Karpas-422 (cell line): ENCODE measurements at places on chromosomes 7 and 10. TPM values are rescaled to one million over a fixed set of nuclear protein-coding genes. Genes with fewer than 3 reads are reported as not detected.

The PAX4 gene
- not detected in 2 replicates for total RNA-seq

The CHAT gene
- total RNA-seq = not detected in 2 replicates

GRCh38 chr7:31234836-31235605, 105.5 kb downstream of the NEUROD6 start:
- DNase-seq = no peak

DNA sequence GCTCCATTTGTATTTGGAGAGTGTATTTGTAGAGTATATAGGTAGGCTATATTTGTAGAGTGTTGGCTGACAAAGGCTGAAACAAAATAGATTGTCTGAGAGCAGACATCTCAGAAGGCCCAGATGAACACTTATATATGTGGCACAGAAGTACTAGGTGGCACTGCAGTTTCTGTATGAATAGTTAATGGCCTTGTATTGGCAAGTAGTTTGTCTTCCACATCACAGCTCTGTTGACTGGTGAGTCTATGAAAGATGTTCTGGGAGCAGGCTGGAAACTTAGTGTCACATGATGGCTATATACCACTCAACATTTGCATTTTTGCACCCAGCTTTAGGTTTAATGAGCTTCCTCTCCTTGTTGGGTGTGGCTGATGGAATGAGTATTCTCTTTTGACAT, 51.9 kb downstream of the CCNY start:
- no peak for DNase-seq

- no peak for DNase-seq
These were observed 151.9 kb downstream of the UBE2H start for GRCh38 chr7:129800901-129801300.

DNA sequence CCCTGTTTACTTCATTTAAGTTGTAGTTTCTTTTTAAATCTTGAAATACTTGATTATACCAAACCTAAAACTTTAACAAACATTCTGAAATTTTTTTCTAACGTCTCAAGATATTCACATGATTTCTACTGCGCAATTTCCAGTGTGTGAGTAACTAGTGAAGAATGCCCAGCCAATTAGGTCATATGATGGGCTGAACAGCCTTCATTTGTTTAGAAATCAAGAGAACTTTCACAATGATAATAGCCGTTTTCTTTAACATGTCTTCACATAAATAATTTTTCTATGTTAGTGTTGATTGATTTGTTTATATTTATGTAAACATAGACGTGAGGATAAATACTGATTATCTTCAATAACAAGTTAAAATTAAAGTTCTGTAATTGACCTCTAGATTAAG, 21.8 kb downstream of the STAM start:
- DNase-seq = no peak

DNA sequence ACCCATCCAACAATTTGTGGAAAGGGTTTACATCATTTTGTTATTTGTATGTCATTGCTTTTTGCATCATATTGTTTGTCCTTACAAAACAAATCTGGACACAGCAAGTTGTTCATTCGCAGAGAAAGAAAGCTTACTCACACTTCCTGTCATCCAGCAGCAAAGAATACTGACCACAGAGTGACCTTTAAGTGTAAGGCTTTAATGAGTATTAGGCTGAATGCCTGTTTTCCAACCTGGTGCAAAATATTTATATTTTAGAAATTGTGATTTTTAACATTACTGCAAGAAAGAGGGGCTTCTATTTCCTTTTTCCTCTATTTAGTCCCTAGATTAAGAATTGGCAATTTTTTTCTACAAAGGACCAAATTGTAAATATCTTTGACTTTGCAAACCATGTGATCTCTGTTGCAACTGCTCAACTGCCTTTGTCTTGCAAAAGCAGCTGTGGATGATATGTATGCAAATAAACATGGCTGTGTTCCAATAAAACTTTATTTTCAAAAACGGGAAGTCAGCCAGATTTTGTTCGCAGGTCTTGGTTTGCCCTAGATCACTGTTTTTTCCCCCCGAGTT, 27.8 kb upstream of the ITGB1 start:
- peak; percentile 95 for DNase-seq

The NUDCD3 gene
- 56.1 and 84.1 TPM in 2 replicates for total RNA-seq

- DNase-seq = no peak
These were observed 37.1 kb upstream of the FBXW4 start for GRCh38 chr10:101732096-101732495.

- DNase-seq = no peak
These were observed 8.7 kb upstream of the COBL start for GRCh38 chr7:51325261-51325676.

The C1QL3 gene
- total RNA-seq = not detected in 2 replicates

- peak; percentile 72 for DNase-seq
These were observed 113.2 kb upstream of the DGKB start for GRCh38 chr7:15015545-15016314.

The SPDYE2B gene
- not detected in 2 replicates for total RNA-seq

The SPDYE6 gene
- total RNA-seq = not detected in 2 replicates

DNA sequence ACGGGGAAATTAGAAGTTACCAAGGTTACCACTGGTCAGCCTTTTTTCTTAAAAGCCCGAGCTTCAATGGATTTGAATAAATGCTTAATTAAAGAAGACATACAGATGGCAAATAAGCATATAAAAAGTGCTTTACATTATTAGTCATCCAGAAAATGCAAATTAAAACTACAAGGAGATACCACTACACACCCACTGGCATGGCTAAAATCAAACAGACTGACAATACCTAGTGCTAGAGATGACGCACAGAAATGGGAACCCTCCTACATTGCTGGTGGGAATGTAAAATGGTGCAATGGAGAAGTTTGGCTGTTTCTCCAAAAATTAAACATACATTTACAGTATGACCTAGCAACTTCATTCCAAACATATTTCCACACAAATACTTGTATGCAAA, 38.3 kb upstream of the CREB5 start:
- no peak for DNase-seq

DNA sequence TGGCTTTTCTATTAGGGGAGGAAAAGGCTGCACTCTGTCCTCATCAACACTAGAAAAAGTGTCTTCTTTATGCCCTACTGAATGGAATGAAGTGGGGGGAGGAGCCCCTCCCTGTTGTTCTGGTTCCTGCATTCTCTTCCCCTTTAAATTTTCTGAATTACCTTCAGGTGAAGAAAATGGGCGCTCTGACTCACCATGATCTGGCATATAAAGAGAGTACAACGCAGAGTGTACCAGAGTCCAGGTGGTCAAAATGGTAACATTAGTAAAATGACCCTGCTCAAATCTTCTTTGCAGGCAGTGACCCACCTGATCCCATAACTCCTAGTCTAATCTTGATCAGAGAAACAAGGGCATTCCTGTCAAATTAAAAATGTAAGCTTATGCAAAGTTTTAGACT, 80.7 kb downstream of the THSD7A start:
- DNase-seq = no peak

DNA sequence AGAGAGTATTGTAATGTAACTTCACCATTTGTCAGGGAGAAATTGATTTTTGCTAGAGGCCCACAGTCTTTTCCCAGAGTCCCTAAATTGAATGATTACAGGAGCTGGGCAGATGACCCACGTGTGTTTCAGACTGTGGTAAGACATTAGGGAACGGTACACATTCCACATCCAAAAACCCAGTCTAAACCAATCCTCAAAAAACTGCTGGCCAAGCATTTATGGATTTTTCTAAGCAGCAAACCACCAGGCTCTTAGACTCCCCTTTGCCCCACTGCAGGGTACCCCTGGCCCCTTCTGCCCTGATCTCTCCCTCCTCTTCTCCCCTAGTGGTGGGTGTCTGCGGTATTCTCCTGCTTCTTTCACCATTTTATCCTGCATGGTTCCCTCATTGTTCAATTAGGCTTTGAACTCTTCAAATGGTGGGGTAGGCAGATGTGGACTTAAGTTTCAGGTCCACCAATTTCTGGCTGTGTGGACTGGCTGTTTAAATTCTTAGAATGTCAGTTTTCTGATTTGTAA, 135.5 kb upstream of the SORCS3 start:
- DNase-seq = no peak

DNA sequence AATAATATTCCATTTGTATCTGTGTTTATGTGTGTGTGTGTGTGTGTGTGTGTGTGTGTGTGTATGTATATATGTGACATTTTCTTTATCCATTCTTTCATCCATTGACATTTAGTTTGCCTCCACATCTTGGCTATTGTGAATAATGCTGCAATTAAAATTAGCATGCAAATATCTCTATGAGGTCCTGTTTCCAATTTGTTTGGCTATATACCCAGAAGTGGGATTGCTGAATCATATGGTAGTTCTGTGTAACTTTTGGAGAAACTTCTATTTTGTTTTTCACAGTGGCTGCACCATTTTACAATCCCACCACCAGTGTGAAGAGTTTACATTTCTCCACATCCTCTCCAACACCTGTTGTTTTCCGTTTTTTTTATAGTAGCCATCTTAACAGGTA, 53.1 kb downstream of the CH25H start:
- no peak for DNase-seq

DNA sequence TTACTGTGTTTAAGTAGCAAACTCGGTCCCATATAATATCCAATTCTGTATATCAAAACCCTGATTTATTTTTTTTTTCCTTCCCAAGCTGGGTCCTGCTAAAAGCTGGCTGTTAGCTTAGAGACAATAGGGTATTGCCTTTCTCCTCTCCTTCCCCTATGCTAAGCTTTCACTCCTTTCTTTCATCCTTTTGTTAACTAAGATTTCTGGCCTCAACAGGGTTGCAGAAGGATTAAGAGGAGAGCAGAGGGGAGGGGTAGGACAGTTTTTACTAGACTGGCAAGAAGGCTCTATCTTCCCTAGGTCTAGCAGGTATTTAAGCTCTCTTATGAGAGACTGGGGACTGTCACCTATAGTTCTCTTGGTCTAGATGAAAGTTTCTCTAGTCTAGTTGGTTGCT, 229.2 kb downstream of the KCND2 start:
- DNase-seq = no peak

The AGAP9 gene
- 11.8 and 12.0 TPM in 2 replicates for total RNA-seq

DNA sequence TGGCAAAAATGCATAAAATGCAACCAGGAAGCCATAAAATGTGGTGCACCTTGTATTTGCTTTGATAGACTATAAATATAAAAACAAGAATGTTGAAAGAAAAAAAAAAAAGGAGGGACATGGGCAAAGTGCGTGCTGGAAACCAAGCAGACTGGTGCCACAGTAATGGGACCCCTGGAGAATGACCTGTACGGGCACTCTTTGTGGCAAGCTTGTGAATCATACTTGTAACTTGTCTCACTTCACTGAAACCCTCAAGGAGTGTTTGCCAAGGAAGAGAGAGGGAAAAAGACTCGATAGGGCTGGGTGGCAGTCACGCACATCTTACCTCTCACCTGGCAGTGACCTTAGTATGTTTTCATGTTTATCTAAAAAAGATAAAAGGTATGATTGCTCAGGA, 1183.6 kb downstream of the GATA3 start:
- no peak for DNase-seq

The SUFU gene
- total RNA-seq = 5.9 and 9.2 TPM in 2 replicates

- no peak for DNase-seq
These were observed 136.2 kb upstream of the RET start for GRCh38 chr10:42940487-42941294.

- DNase-seq = no peak
These were observed 596.6 kb downstream of the GRM8 start for GRCh38 chr7:126656165-126656564.

The NRF1 gene
- total RNA-seq = 20.1 and 22.5 TPM in 2 replicates

The PON3 gene
- total RNA-seq = not detected in 2 replicates

GRCh38 chr10:62071846-62072281, 170.4 kb downstream of the ARID5B start:
- DNase-seq = no peak

The FOXP2 gene
- not detected in 2 replicates for total RNA-seq

DNA sequence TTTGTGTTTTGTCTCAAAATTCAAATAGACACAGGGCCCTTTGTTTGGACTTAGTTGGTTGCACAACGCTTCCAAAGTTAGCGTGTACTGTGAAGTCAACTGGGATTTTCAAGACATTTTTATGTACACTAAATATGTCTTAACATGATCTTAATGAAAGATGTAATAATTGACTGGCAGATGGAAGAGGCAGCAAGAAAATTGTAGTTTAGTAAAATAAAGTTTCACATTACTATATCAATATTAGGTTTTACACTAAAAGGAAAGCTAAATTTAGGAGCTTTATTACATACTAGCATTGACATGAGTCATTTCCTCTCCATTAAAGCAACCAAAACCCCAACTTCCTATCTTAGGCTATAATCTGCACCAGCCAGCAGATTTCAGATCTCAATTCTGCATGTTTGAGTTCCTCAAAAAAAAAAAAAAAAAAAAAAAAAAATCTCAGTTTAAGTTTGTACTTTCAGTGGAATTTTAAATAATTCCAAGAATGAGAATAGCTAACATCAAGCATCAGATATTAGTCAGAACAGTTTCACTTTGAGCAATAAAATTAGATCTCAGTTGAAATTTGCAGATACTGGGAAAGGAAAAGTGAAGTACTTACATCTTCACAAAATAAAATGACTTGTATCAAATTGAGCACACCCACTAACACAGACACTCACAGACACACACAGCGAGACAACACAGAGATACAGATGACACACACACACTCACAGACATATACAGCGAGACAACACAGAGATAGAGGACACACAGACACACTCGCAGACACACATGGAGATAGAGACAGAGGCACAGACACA, 346.6 kb upstream of the KLF6 start:
- DNase-seq = peak; percentile 93

The OR2F2 gene
- not detected in 2 replicates for total RNA-seq

The PLCE1 gene
- total RNA-seq = not detected in 2 replicates

GRCh38 chr7:103524042-103524907, 78.3 kb upstream of the SLC26A5 start:
- peak; percentile 65 for DNase-seq

DNA sequence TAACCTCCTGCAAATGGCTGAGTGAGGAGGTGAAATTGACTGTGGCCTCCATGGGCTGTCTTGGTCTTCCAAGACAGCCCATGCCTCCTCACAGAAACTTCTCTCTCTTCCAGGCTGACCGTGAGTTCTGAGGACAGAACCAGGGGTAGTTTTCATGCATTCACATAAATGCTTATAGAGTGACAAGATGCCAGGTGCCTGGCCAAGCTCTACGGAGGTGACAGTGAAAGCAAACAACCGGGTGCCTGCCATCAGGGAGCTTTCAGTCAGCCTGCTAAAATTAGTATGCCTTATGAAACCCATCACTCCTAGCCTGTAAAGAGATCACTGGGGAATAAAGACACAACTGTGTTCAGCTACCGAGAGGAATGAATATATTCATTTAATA, 919 bp upstream of the RHOBTB1 start:
- no peak for DNase-seq

The STMP1 gene
- total RNA-seq = 12.5 and 30.4 TPM in 2 replicates

The PHYHIPL gene
- total RNA-seq = not detected in 2 replicates

DNA sequence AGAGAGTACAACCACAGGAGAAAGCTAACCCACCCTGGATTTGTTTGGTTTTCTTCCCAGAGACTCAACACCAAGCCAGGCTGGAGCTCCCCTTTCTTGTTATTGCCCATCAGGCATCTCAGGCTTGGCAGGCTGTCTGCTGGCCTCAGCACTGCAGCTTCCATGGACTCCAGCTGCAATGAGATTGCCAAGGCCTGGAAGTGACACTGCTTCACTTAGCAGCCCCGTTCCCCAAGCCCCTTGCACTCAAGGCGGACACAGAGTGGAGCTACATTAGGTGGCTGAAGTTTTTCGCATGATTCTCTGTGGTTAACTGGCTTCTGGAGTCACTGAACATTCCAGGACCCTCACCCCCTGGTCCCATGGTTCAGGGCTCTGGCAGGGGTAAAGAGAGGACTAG, 163.1 kb upstream of the GDF10 start:
- DNase-seq = no peak
